RWPE2 (cell line): ENCODE measurements at places on chromosomes 7 and 10.

DNA sequence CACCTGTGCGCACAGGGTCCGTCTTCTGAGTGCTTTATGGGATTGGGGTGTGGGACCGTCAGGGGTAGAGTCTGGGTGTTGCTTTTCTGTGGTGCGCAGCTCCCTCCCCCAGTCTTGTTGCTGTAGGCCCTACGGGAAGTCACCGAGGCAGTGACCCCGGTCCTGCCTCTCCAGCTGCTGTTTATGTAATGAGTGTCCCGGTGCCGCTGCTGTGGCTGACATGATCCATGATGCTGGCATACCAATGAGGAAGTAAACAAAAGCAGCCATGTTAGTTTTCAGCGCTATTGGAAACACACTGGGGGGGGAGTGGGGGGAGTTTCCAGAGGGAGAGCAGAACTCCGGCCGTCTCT lies 1.1 kb downstream of the TRIM8 start:
- no peak for DNase-seq

- DNase-seq, result no peak
Measured at GRCh38 chr7:50704844-50705243, 77.9 kb downstream of the GRB10 start.

DNA sequence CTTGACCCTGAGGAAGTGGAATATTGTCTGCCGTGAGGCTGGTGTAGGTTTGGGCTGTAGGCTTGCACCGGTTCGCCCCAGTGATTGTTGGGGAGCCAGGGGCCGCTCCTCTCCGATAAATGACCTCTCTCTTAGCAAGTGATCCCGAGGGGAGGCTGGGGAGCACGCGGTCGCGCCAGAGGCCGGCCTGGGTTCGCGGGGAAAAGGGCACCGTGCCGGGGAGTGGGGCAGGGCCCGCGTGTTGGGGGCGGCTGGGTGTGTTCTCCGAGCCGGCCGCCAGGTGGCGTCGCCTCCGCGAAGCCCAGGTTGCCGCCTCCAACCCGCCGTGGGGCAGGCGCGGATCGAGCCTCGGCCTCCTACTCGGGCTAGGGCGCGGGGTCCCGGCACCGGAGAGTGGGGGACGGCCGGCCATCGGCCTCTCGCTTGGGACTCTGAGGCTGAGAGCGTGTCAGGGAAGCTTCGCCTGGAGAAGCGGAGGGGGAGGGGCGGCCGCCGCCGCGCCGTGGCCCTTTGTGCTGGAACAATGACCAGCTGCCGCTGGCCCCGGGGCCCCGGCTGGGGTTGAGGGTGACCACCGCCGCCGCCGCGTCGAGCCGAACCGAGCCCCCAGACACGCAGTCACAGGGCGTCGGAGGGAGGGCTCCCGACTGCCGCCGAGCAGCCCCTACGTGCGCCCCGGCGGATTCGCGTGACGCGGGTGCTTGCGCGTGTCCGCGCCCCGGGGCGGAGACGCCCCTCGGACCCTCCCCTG lies 442 bp upstream of the LZTS2 start:
- DNase-seq, result no peak

DNA sequence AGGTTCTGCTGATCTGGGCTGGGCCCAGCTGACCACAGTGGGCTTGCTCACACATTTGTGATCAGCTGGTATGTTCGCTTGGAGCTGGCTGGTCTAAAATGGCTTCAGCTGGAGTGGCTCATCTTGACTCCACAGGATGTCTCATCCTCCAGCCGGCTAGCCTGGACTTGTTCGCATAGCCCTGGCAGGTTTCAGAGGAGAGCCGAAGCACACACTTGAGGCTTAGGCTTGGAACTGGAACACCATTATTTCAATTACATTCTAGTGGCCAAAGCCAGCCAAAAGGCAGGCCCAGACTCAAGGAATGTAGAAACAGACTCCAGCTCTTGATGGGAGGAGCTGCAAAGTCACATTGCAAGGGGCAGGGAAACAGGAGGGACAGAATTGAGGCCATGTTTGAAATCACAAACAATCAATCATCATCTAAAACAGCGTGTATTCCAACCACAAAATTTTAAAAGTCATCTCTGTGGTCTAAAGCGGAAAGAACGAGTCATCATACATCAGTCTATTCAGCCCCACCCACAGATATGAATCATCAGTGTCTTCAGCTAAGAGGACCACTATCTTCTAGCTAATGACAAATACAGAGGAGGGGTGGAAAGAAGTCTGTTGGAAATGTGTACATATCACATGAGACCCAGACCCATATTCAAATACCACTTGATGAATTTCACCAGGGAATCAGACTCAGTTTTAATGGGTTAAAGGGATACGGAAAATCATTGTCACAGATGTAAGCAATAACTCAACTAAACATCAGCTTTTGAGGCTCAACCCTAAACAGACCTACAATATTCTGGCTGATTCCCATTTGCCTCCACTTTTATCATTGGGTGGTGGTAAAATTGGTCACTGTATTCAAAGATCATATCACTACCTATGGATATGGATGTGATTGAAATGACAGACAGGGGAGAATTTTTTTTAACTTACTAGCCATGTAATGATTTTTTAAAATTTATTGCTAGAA lies 139.0 kb upstream of the MKLN1 start:
- DNase-seq, result peak; percentile 95

GRCh38 chr10:72746426-72747363 lies 54.8 kb downstream of the MCU start:
- no peak for DNase-seq

GRCh38 chr10:77247031-77247990 lies 390.3 kb downstream of the KCNMA1 start:
- DNase-seq, result no peak

- DNase-seq, result no peak
Measured at GRCh38 chr10:113644185-113645120, 19.4 kb downstream of the NRAP start.

GRCh38 chr10:35898716-35899440 lies 256.8 kb upstream of the FZD8 start:
- no peak for DNase-seq

DNA sequence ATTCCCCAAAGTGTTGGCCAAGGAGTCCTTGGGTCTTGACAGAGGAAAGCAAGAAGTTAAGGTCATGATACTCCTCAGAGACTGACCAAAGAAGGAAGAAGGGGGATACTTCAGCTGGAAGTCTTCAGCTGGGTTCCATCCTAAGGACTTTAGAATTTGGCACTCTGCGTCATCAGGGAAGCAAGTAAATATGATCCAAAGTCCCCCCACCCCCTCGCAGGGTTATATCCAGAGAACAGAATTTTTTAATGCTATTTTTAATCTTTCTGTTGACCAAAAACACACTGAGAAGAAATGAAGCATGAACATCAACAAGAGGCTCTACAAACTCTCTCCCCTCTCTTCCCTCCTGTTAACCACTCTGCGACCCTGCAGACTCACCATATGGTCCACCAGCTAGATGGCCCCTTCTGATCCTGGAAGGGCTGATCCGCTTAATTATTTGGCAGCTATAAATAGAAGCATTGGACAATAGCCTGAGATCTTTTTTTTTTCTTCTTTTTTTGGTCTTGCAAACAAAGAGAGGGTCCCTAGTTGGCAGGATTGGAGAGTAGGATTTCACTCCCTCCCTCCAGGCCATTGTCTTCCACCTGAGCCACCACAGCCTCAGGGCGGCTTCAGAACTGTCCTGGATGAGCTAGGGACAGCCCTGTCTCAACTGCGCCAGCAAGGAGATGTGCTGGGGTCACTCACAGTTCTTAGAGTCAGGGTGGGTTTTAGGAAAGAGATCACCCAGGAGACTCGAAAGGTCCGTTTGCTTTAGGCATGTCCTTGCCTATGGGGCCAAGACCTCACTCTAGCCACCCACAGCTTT lies 196.0 kb downstream of the KCNMA1 start:
- DNase-seq, result no peak

- DNase-seq, result no peak
Measured at GRCh38 chr7:20287317-20287716, 43.4 kb upstream of the ITGB8 start.

GRCh38 chr10:5710859-5711258 lies 26.2 kb downstream of the TASOR2 start:
- DNase-seq, result no peak

DNA sequence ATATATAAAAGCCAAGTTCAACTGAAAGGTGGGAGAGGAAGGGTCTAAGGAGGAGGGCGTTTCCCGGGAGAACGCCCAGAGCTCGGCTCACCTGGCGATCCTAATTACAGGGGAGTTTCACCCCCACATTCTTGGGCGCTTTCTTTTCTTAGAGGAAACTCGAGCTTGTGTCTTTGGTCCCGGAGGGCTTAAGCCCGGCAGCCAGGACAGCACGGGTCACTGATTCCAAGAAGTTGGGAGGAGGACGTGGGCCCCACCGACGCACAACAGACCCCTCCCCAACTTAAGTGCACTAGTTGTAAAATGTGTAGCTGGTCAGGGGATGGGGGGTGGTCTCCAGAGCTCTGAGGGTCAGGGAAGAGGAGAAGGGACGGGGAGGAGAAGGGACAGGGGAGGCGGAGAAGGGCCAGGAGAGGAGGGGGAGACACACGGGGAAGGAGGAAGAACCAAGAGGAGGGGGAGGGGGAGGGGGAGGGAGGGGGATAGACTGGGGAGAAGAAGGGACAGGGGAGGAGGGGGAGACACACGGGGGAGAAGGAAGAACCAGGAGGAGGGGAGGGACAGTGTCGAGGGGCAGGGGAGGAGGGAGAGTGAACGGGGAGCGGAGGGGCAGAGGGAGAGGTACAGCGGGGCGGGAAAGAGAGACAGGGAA lies 874 bp downstream of the BAIAP2L1 start:
- no peak for DNase-seq

DNA sequence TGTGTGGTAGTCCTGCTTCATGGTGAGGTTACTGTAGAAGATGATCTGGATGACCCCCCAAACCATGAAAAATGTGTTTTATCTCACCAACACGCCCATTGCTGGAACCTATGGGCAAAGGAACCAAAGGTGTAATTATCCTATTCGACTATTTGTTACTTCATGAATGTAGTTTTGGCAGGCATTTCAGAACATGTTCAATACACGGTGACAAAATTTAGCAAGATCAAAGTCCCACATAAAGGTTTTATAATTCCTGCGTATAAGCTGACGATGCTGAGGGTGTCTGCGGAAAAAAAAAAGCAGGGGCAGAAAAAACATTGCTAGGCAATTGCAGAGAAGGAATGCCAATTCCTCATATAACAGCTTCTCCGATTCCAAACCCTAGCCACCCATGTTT lies 13.3 kb downstream of the RAPGEF5 start:
- DNase-seq, result no peak

- no peak for DNase-seq
Measured at GRCh38 chr7:16805441-16805840, 642 bp upstream of the AGR2 start.

DNA sequence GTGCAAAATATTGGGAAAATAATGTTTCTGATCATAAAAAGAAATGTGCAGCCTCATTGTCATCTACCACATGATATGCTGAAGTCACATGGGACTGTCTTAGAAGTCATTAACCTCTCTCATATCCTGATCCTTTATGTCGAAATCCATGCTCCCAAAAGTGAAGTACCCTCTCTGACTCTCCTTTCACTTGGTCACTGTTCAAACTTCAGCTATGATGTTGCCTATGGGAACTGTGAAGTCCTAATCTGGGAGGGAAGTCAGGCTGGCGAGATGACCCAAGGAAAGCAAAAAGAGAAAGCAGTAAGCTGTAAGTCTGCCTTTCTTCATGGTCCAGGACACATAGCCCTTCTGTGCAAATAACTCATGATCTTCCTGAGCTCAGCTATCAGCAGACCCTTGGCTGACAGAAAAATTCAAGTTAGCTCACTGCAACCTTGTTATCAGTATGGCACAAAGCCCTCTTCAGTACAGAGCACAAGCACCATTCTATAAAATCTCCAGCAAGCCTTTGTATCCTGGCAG lies 29.5 kb downstream of the WASL start:
- DNase-seq, result no peak

DNA sequence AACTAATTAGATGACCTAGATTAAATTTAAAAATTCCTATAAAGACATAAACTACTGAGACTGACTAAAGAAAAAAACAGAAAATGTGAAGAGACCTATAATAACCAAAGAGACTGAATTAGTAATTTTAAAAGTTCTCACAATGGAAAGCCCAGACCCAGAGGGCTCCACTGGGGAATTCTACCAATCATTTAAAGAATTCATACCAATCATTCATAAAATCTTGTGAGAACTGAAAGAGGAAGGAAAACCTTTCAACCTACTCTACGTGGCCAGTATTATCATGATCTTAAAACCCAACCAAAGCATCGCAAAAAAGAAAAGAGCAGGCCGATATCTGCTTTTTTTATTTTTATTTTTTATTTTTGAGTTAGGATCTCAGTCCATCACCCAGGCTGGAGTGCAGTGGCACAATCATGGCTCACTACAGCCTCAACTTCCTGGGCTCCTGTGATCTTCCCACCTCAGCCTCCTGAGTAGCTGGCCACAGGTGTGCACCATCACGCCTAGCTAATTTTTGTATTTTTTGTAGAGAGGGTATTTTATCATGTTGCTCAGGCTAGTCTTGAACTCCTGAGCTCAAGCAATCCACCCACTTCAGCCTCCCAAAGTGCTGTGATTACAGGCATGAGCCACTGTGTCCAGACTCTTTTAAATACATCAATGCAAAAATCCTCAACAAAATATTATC lies 48.6 kb downstream of the DGKI start:
- DNase-seq, result no peak

GRCh38 chr7:73892003-73892999 lies 31.3 kb downstream of the TMEM270 start:
- no peak for DNase-seq

GRCh38 chr10:120688928-120689327 lies 162.2 kb upstream of the WDR11 start:
- no peak for DNase-seq

DNA sequence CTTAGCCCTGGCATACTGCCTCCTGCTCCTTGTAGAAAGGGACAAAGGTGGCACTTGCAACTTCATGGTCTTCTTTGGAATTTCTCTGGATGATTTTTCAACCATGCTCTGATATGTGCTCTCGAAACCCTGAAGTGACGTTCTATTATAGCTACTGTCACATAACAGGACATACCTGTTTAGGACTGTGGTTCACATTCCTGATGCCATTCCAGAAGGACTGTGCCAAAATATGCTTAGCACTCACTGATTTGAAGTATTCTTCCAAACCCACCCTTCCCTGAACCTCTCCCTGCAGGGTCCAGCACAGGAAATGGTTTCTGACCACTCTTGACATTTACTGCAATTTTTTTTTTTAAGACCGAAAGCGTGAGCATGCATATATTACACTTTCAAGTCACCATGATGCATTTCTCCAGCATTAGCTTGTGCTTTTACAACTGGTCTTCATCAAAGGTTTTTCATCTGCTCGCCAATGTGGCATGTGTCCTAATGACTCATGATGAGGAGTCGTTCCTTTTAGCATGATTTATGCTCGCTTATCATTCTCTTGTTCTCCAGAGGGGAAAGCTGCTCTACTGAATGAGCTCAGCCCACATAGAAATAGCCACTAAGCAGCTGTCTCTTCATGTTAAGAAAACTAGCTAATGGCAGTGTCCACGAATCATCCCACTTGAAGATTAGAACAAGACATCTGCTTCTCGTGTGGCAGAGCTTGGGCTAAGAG lies 135.2 kb downstream of the ADAM12 start:
- no peak for DNase-seq

GRCh38 chr10:97329766-97330165 lies 4.8 kb downstream of the FRAT2 start:
- no peak for DNase-seq
